ENCODE measurements at places on chromosomes 1 and 21.

- DNase-seq, result no peak
These were observed 115.6 kb upstream of the NGF start for GRCh38 chr1:115453666-115454065.

DNA sequence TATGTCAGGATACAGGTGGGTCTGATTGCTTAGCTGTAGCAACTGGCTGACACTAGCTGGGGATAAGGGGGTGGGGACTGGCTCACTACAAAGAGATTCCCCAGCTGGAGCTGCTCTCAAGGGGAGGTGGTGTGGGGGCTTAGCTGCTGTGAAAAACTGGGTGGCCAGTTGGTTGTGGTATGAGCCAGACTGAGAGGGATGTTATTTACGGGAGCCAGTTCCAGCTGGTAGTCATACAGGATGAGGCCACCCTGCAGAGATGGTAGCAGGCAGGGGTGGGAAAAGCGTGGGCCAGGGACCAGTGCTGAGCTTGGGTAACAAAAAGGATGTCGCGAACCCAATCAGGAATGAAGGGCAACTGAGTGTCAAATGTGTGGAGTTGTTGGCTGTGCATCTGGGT is 204.0 kb upstream of the C21orf91 start:
- DNase-seq, result no peak

DNA sequence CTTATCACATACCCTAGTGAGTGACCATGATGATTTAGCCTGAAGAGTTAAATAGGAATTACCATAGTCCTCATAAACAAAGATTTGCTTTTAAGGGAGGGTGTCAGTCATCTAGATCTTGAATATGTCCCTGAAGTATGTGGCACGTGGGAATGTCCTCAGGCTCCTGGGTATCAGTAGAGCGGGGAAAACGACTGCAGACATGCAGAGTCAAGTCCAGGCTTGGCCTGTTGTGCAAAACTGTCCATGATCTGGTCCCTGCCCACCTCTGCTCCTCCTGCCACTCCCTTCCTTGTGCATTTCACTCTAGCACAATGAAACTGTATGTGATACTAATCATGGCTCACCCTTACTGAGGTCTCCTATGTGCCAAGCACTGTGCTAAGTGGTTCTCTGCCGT is 12.9 kb downstream of the MOV10 start:
- no peak for DNase-seq

DNA sequence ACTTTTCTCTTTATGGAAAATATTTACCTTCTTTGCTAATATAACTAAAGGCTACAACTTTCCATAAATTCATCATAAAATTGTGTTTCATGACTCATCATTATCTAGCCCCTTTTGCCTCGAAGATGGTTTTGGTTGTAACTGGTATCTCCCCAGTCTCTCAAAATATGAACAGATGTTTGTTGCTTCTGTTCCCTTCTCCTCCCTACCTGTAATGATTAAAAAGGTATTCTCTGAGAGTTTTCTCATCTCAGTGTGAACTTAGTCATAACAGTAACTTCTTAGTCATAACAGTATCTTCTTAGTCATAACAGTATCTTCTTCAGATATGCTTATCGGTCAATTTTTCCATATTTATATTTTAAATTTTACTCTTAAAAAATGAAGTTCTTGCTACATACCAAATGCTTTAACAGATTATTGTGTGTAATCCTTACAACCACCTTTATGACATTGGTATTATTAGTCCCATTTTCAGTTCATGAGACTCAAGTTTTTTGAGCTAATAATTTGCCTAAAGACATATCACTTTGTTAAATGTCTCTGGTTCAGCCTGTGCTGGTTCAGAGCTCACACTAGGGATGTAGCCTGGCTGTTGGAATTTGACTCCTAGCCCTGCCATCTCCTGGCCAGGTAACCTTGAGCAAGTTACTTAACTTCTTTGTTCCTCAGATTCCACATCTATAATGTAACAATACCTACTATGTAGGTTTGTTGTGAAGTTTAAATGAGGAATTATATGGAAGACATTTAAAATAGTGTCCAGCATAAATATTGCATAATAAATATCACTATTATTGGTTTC is 32.6 kb downstream of the ATP1B1 start:
- no peak for DNase-seq
